ENCODE measurements at places on chromosomes 3 and 15.

- DNase-seq: no peak
Measured at GRCh38 chr3:25489858-25490593, 62.0 kb downstream of the RARB start.

GRCh38 chr3:7618606-7619005 is 757.7 kb downstream of the GRM7 start:
- DNase-seq: no peak

- DNase-seq: peak; percentile 28
Measured at GRCh38 chr3:141279077-141279967, 47.7 kb downstream of the PXYLP1 start.

DNA sequence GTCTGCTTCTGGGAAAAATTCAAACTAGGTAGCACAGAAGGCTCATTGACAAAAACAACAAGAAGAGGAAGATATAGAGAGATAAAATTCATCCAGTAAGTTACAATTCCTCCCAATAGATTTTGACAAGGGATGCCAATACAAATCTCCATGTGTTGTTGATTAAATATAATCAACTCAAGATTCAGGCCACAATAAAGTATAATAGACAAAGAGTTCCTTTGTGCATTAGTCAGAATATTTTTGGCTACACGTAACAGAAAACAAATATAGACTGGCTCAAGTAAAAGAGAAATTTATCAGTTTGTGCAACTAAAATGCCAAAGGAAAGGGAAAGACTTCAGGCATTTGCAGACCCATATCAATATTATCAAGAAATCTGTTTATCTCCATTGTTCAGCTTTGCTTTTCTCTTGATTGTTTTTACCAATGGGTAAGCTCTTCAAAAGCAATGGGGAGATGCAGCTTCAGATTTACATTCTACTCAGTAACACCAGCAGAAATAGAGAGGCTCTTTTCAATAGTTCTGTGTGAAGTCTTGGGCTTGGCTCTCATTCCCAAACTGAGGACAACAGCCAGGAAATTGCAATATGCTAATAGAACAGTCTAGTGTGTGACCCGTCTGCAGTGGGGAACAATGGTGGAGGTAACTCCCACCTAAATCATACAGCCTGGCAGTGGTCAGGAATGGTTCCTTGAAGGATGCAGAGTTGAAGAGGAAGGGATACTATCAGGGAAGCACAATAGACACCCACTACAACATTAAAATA is 77.6 kb upstream of the PROK2 start:
- DNase-seq: no peak

DNA sequence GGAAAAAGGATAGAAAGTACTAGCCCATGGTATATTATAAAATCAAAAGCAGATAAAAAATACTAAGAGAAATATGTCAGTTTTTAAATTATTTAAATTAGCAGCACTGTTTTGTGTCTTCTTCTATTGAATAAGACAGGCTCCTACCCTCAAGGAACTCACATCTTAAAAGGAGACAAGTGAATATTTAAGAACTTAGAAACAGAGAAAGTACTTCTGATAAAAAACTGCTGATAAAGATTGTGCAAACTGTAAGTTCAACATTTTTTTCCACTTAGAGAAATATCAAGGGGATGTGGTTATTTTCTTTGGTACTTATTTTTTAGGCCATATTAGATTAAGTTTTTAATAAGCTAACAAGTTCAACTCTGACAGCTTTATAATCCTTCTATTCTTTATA is 3.0 kb upstream of the ANKRD28 start:
- DNase-seq: no peak

GRCh38 chr3:141410408-141410807 is 42.1 kb downstream of the ZBTB38 start:
- no peak for DNase-seq

DNA sequence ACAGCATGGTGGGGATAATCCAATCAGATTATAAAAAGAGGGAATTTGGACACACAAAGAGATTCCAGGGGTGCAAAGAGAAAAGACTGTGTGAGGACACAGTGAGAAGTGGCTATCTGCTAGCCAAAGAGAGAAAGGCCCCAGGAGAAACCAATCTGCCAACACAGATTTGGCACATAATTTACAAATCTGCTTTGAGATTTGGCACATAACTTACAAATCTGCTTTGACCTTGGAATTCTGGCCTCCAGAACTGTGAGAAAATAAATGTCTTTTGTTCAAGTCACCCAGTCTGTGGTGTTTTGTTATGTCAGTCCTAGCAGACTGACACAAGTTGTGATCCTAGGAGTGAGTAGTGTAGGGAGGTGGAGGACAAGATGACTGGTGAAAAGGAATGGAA is 3.5 kb upstream of the TM4SF18 start:
- DNase-seq: no peak

GRCh38 chr15:92435145-92435544 is 41.5 kb downstream of the ST8SIA2 start:
- DNase-seq: no peak

GRCh38 chr15:92421976-92422375 is 28.3 kb downstream of the ST8SIA2 start:
- DNase-seq: no peak

DNA sequence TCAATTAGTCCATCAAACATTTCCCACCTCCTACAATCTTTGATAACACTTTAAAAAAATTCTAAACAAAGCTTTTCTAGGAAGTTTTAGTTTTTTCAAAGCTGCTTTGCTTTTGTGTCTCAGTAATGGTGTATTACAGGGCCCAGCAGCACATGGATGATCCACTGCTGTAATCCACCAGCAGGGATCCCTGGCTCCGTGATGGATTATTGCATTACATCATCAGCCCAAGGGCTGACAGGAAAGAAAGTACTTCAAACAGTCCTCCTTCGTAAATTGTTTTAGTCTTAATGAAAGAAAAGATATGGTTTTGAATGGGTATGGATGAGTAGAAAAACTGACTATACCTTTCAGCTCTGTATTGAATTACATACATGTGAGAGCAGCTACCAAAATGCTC is 688.9 kb upstream of the NAALADL2 start:
- no peak for DNase-seq

DNA sequence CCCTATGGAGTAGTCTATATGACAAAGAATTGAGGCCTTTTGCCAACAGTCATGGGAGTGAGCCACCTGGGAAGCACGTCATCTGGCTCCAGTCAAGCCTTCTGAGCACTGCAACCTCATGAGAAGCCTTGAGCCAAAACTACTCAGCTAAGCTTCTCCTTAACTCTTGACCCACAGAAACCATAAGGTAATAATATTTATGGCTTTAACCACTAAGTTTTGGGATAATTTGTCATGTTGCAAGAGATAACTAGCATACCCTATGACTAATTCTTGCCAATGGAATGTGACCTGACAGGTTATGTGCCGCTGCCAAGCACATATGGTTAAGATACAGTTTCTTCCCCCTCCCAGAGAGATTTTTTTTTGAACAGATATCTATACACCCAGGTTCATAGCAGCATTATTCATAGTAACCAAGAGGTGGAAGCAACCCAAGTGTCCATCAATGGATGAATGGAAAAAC is 11.8 kb upstream of the SLC6A11 start:
- no peak for DNase-seq

Data from activated CD4-positive, alpha-beta T cell treated with anti-CD3 and anti-CD28 coated beads, Interleukin-2, amount 50 U/mL, for 16 hours (primary cell).